CD4-positive, alpha-beta T cell treated with Interleukin-15 for 4 hours (primary cell): ENCODE measurements at places on chromosomes 2 and 18.
A peak's percentile ranks its signal among the peaks of the same experiment; 100 is the strongest.

DNA sequence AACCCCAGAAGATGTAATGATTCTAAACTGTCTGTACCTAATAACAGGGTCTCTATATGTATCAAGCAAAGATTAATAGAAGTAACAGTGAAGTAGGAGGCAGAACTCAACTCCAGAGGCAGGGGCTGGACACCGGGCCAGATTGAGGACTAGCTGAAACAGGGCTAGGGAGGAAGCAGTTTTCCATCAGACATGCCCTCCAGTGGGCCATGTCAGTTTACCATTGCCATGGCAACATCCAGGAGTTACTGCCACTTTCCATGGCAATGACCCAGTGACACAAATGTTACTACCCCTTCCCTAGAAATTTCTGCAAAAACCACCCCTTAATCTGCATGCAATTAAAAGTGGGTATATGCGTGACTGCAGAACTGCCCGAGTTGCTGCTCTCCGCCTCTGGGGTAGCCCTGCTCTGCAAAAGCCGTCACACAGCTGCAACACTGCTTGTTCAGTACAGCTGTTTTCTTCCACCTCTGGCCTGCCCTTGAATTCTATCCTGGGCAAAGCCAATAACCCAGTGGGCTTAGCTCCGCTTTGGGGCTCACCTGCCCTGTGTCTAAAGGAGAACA, 58.7 kb downstream of the TMEM18 start:
- no peak for DNase-seq

GRCh38 chr2:101900375-101900774, 91.4 kb upstream of the IL1R2 start:
- DNase-seq: no peak

GRCh38 chr18:54671291-54671881, 80.3 kb downstream of the DYNAP start:
- peak; percentile 14 for DNase-seq

DNA sequence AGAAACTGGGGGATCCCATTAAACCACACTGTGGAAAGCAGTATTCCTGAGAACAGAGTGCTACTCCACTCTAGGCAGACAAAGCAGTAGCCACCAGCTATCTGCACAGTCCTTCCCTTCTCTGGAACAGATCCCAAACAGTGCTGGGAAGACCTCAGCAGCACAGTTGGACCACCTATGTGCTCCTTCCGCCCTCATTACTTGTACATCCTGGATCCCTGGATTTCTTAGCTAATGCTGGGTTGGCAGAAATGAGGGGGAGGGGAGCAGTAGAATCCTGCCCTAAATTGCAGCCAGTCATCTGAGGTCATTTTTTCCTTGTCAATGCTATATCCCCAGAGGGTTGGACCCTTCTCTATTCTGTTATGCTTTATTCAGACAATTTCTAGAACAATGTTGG, 13.8 kb upstream of the MALT1 start:
- DNase-seq: no peak

GRCh38 chr18:35619464-35619863, 37.9 kb downstream of the GALNT1 start:
- DNase-seq: no peak

DNA sequence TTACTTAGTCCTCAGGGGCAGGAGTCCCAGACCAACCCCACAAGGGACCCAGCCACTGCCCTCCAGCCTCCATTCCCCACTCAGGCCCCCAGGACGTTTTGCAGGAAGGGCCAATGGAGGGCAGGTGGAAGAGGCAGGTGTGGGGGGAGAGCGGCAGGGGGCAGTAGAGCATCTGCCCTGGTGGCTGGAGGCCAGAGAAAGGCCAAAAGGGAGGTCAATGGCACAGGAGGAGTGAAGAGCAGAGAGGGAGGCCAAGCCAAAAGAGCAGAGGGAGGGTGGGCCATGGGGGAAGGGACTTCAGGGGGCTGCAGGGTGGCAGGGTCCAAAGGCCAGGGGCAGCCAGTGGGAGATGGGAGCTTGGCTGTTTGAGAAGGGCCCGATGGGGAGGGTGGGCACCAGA, 17.3 kb upstream of the GPR55 start:
- no peak for DNase-seq

DNA sequence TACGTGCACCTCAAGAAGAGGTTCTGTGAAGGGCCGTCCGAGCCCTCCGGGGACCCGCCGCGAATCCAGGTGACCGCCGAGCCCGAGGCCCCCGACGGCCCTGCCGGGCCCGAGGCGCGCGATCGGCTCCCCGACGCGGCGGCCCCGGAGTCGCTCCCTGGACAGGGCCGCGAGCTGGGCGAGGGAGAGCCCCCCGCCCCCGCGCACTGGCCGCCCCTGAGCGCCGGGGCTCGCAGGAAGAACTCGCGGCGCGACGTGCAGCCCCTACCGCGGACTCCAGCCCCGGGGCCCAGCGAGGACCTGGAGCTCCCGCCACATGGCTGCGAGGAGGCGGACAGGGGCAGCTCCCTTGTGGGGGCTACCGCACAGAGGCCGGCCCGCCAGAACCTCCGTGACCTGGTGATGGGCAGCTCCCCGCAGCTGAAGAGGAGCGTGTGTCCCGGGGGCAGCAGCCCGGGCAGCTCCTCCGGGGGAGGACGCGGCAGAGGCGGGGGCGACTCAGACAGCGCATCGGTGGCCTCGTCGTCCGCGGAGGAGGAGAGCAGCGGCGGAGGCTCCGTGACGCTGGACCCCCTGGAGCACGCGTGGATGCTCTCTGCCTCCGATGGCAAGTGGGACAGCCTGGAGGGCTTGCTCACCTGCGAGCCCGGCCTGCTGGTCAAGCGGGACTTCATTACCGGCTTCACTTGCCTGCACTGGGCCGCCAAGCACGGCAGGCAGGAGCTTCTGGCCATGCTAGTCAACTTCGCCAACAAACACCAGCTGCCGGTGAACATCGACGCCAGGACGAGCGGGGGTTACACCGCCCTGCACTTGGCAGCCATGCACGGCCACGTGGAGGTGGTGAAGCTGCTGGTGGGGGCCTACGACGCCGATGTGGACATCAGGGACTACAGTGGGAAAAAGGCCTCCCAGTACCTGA, 812 bp downstream of the SOWAHC start:
- DNase-seq: no peak

DNA sequence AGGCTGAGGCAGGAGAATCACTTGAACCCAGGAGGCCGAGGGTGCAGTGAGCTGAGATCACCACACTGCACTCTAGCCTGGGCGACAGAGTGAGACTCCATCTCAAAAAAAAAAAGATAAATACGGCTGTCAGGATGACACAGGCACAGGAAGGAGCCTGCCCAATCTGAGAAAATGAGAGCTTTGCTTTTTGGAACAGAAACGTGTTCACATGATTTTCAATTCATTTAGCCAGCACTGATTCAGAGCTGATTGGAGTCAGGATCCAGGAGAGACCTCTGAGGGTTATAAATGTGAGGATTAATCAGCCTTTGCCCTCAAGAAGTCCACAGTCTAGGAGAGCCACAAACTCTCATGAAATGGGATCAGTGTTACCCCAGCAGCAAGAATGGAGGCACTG, 6.9 kb upstream of the SMAD7 start:
- no peak for DNase-seq

DNA sequence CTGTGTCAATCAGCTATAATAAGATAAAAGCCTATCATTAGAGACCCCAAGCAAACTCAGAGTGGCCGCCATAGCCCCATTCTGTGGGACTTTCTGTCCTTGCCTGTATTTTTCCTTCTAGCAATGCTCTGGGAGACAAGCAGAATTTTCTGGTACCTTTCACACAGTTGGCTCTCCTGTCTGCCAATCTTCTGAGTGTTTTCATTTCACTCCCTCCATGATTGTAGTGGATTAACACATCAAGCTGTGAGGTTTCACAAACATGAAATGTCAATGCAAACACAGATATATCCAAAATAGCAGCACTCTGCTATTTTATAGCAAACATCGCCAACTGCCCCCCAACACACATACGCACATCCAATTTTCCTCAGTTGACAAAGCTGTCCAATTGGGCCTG, 64.9 kb downstream of the C1D start:
- DNase-seq: no peak

GRCh38 chr2:201500534-201500933, 49.0 kb downstream of the STRADB start:
- no peak for DNase-seq

GRCh38 chr18:58403799-58404455, 225.0 kb downstream of the ALPK2 start:
- DNase-seq: no peak

DNA sequence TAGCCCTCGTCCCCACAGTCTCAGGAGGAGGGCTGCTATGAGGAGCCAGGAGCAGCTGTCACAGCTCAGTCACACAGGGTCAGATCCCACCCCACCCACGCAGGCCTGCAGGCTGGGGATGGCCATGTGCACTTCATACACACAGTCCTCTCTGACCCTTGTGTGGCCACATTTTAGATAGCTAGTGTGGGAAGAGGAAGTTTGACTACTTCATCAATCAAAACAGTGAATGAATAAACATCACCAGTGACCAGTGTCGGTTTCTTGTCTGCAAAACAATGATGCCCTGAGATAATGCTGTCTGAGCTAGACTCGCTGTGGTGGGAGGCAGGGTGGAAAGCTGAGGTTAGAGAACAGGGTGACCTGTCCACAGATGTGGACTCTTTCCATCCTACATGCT, 107.1 kb downstream of the PIEZO2 start:
- no peak for DNase-seq

DNA sequence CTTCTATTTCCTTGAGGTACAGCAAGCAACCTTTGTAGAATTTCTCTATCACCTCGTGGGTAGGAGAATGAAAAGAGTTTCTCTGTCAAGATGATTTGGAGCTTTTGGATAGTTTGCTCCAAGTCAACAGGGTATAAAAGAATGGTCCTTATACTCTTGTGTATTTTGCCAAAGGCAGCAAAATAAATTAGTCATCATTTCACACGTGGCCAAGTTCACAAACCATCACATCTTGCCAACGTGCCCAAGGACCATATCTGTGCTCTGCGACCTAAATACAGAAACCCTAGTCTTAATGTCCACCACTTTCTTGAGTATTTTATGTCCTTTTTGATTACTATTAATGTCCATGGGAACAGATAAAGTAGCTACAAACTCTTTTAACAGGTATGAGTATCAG, 262.9 kb downstream of the AFF3 start:
- DNase-seq: no peak

DNA sequence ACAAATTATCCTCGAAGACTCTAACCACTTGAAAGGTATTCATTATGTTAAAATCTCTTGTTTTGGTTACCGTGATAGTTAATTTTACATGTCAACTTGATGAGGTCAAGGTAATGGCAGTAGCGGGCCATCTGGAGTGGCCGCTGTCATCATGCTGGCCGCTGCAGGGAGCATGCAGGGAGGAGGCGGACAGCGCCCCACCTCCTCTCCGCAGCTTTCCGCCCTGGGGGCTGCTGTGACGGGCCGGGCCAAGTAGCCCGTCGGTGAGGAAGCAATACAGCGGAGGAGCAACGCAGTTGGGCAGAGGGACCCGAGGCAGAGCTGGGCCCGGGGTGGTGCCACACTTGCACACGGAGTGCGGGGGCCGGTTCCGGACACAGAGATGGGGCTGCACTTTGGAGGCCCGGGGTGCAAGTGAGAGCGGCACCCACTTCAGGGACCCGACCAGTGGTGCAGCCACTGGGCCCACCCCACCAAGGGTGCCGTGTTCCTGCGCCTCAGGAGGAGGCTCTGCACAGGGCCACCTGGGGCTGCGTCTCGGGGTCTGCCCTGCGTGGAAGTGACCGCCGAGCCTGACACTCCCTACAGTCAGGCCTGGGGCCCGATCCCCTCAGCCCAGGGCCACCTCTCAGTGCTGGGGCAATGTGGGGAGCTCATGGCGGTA, 452.4 kb downstream of the LRATD1 start:
- DNase-seq: no peak

- DNase-seq: no peak
These were observed 149.0 kb downstream of the ADCYAP1 start for GRCh38 chr18:1053331-1054315.

GRCh38 chr18:56532176-56532840, 106.1 kb downstream of the TXNL1 start:
- no peak for DNase-seq

DNA sequence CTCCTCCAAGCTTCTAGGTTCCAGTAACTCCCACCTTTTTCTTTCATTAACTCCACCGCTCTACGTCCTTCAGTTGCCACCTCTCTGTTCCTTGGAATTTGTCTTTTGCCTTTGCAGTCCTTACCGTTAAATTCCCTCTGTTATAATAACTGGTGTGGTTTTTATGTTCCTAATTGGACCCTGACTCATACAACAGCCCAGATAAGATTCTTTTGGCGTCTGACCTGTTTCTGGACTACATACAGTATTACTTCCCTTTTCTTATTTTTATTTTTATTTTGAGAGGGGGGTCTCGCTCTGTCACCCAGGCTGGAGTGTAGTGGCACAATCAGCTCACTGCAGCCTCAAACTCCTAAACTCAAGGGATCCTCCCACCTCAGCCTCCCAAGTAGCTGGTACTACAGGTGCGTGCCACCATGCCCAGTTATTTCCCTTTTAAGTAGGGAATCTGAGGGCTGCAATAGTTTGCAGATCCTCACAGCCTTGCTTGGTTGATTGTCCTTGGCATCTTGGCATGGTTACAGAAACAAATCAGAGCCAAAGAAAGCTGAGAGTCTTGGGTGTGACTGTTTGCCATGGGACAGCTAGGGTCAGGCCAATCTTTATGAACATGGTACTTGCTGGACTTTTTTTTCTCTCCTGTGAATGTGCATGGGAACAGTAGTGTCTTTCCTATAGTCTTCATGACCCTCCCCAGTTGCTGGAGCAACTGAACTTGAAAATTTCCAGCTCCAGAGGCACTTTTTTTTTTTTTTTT, 22.0 kb downstream of the TCF23 start:
- DNase-seq: no peak

DNA sequence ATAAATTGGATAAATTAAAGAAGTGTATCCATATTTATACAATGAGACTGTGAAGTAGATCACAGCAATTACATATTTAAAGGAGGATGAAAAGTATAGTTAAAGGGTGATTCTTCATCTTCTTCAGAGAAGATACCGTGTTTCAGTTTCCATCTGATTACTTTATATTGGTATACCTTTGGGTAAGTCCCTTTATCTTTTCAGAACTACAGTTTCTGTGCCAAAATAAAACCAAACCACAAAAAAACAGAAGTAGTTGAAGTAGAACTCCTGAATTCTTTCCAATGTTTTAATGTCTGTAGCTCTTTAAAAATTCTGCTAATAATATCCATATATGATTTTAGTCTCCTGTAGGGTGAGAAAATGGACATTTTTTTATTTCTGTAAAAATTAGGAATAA, 231.2 kb upstream of the LINC00305 start:
- no peak for DNase-seq

DNA sequence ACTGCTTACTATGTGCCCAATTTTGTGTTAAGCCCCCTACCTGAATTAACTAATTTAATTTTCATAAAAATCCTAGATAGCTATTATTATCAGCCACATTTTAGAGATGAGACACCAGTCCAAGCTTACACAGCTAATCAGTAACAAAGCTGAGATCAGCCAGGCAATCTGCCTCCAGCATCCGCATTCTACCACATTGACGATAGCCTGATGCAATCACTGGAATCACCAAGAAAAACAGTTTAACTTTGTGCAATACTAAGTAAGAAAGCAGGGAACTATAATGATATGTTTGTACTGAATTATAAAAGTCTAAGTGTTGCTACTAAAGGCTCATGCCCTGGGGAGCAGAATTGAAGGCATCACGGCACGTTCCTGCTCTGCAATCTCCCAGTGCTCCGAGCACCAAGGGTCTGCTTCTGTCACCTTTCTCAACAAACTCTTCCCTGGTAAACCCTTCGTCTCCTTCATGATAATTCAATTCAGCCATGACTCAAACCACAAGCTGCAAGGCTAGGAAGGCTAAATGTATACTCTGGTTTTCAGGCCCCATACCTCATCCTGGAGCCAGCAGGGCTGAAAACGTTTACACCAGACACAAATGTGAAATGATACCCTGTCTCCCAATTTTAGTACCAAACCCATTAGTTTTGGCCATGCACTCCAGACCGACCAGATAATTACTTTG, 19.4 kb downstream of the KANSL3 start:
- DNase-seq: no peak
